ENCODE measurements at places on chromosomes 7 and 10.

DNA sequence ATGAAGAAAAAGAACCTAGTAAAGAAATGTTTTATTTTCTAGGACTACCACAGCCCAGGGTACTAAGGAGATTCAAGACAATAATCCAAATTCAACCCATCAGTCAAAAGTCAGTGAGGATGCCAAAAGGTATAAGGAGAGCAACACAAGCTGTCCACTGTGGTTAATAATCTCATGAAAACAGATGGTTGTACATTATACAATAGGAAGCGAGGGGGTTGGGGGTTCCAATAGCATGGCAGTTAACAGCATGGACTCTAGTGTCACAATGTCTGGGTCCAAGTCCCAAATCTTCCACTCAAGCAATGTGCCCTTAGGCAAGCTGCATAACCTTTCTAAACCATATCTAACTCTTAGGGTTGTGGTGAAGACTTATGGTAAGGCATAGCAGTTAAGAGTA, 35.1 kb downstream of the BRAF start:
- DNase-seq, result no peak

GRCh38 chr7:101218236-101219125, 516 bp downstream of the ZNHIT1 start:
- no peak for DNase-seq

DNA sequence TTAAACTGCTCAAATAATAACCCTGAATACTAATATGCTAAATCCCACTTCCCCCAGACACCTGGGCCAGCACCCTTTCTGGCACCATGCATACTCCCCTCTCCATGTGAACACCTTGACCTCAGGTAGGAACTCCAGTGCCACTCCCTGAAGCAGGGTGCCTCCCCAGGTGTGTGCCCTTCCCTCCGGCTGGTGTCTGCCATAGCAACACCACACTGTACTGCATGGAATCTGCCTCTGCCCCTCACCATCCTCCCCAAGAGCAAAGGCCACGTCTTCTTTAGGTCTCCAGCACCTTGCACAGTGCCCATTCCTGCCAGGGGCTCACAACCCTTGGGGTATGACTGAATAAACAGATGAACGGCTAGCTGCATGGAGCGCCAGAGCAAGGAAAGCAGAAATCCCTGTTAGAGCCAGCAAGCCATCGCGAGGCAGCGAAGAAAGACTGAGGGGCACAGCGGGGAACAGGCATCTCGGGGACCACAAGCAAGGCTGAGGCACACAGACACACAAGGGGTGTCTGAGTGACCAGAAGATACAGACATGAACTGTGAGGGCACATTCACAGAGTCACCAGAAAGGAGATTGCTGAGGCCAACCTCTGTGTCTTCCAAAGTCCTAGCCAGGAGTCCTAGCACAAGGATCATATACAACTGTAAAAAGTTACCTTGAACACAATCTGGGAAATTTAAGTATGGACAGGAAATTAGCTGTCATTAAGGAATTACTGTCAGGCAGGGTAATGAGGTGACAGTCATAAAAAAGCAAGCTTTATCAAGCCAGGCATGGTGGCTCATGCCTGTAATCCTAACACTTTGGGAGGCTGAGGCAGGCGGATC, 25.7 kb downstream of the COBL start:
- DNase-seq, result no peak

GRCh38 chr10:116774728-116775151, 32.4 kb upstream of the HSPA12A start:
- DNase-seq, result no peak

DNA sequence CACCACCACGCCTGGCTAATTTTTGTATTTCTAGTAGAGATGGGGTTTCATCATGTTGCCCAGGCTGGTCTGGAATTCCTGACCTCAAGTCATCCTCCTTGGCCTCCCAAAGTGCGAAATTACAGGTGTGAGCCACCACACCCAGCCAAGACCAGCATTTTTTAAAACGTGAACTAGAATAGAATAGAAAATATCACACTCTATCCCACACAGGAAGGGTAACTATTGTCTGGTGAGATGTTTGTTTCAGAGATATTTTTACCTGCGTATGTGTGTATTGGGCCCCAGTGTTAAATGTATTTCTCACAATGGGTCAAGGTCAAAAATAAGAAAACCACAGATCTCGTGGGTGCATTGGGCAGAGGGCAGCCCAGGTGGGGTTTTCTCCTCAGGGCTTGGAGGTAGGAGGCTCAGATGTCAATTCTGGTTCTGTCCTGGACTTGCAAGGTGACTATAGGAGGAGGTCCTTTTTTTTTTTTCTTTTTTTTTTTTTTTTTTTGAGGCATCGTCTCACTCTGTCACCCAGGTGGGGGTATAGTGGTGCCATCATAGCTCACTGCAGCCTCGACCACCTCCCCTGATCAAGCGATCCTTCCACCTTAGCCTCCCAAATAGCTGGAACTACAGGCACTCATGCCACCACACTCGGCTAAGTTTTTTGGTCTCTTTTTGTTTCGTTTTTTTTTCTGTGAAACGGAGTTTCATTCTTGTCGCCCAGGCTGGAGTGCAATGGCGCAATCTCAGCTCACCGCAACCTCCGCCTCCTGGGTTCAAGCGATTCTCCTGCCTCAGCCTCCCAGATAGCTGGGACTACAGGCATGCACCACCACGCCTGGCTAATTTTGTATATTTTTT, 19.0 kb downstream of the SH2B2 start:
- no peak for DNase-seq

DNA sequence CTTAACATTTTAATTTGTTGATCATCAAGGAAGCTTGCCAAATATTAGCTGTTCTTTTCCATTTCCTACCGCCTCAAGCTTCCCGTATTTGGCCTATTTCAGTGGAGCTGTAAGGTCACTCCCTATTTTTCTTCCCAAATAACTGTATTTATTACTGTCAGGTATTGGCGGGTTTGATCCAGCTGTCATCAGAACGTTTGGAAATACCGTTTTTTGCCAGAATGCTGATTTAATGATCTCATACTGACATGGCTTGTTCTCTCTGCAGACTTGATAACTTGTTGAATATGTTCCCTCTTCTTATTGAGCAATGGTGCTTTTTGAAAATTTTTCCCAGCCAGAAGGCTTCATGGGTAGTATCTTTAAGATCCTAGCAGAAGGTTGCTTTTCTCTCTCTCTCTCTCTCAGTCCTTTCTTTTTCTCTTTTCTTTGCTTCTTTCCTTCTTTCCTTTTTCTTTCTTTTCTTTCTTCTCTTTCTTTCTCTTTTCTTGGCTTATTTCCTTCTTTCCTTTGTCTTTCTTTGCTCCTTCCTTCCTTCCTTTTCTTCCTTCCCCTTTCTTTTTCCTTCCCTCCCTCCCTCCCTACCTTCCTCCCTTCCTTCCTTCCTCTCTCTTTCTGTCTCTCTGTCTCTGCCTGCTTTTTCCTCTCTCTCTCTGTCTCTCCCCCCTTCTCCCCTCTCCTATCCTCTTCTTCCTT, 42.1 kb downstream of the CUX1 start:
- no peak for DNase-seq

GRCh38 chr10:6398399-6398798, 181.7 kb downstream of the PRKCQ start:
- DNase-seq, result no peak

- no peak for DNase-seq
Measured at GRCh38 chr7:118366363-118366762, 141.9 kb downstream of the ANKRD7 start.

- DNase-seq, result no peak
Measured at GRCh38 chr7:121447911-121448300, 51.8 kb upstream of the FAM3C start.
